ENCODE measurements at places on chromosomes 1 and 21. TPM values are rescaled to one million over a fixed set of nuclear protein-coding genes. Genes with fewer than 3 reads are reported as not detected.

- no peak for DNase-seq
These were observed 10.7 kb upstream of the LAMB3 start for GRCh38 chr1:209662879-209663327.

DNA sequence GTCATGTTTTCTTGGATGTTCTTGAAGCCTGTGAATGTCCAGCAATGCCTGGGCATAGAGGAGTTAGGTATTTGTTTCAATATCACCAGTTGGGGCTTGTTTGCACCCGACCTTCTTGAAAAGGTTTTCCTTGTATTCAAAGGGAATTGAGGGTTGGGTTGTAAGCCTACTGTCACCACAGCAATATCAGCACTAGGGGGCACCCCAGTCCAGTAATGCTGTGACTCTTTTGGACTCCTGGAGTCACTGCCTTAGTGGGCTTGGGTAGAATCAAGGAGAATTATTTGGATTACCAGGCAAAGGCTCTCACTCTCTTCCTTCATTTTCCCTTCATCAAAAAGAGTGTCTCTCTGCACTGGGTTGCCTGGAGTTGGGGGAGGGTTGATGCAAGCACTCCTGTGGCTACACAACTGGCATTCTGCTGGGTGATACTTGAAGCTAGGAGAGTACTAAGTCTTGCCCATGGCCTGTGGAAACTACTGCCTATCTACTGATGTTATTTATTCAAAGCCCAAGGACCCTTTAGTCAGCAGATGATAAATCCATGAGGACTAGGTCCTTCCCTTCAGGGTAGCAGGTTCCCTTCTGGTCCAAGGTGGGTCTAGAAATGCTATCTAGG is 34.5 kb downstream of the OR10R2 start:
- DNase-seq = peak; percentile 50

DNA sequence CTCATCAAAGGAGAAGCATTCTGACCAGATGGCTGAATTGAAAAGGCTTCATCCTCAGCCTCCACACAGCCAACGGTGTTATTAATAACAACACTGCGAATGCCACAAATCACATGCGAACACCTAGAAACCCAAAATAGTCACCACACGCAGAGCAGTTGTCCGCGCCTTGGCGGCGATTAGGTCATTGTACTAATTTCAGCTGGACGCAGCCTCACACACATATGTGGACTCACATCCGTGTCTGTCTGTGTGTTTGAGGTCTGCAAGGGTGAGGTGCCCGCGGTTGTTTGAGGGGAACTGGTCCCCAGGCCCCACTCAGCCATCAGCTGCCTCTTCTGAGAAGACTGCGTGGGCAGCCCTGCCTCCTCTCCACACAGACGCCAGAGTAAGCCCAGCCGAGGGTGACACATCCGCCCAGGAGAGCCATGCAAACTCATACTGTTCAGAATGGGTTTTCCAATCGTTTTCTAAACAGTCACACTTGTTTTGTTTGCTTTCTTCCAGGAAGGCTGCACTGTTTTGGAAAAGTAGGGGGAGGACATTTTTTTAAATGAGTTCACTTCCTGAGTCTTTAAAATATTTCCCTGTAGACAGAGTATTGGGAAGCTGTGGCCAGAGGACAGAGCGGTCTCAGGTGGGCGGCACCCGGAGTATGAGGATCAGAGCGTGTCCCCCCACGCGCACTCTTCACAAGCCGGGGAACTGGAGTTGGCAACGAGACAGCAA is 53.4 kb downstream of the TOMM20 start:
- peak; percentile 75 for DNase-seq

DNA sequence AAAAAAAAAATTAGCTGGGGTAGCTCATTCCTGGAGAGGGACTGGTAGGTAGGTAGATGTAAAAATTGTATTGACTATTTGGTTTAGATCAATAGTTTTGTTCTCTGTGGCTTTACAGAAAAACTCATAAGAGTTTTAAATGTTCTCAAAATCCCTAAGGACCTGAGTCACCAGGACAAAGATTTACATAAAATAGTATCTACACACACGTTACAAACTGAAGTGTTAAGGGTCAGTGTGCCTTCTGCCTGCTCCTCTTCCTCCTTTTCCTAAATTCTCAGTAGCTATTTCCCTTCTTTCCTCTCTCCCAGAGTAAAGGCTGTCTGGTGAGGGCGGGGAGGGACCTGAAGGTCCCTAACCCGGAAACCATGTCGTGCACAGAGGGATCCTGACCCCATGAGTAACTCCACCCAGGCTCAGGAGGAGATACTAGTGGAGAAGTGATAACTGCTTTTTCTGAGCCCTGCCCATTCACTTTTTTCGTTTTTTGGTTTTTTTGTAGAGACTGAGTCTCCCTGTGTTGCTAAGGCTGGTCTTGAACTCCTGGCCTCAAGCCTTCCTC is 8.1 kb downstream of the PLEKHM2 start:
- DNase-seq = no peak

DNA sequence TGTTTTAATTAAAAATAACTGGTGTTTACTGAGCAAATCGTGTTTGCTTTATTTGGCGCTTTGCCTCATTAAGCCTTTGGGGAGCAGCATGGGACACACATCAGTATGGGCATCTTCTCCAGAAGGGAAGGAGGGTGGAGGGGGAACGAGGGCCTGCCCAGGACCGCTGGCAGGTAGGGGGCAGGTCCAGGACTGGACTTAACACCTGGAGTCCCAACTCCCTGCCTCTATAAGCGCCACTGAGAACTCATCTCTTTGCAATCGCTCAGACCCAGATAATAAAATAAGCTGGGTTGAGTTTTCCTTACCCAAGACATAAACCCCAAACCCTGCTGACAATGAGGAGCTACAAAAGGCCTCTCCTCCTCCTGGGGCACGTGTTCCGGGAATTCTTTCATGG is 15.1 kb downstream of the ABCG1 start:
- DNase-seq = no peak

NT5C1A gene
- total RNA-seq = not detected

SH2D2A gene
- 192 TPM for total RNA-seq

DNA sequence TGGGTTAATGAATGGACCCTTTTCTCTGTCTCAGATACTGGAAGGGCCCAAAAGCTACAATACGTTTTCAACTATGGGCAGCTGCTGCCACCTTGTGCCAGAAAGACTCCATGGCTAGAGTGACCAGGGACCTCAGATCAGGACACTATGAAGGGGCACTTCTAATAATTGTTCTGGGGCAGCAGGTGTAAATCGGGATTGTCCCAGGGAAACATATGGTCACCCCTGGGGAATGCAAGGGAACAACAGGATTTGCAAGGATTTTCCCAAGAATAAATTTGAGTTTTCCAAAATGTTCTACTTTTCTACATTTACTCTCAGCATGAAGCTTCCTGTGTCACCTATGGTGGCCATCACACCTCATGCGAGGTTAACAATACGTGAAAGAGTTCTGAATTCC is 12.0 kb upstream of the FCAMR start:
- peak; percentile 70 for DNase-seq

CELA2A gene
- total RNA-seq = not detected

DNA sequence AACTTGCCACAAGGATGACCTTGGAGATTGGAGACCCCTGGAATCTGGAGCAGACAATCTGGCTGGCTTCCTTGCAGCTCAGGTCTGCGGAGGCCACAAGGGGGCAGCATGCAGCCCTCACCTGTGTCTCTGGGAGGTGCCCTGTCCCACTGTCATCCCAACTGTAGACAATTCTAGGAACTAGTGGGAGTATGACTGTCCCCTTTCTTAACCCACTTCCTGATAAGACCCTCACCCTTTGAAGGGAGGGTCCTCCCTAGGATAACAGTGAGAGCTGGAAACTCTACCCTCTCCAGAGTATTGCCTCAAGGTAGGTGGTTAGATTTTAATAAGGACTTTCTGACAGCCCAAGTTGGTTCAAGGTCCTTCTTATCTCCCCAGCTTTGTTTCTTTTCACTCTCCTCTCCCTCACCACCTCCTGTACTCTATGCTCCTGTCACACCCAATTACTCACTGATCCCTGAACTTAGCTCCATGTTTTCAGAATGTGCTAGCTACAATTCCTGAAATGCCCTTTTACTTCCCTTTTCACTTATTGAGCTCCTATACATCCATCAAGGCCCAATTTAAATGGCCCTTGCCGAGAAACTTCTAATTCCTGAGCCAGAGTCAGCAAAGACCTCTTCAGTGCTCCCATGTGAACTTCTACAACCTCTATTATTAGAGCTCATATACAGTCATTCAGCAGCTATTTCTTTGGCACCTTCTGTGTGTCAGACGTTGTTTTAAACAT is 9.2 kb upstream of the KCNQ4 start:
- DNase-seq = peak; percentile 63

GRCh38 chr1:73626326-73626725 is 571.6 kb downstream of the LRRIQ3 start:
- DNase-seq = no peak

GRCh38 chr1:2443277-2444137 is 31.1 kb upstream of the PEX10 start:
- DNase-seq = peak; percentile 33

DNA sequence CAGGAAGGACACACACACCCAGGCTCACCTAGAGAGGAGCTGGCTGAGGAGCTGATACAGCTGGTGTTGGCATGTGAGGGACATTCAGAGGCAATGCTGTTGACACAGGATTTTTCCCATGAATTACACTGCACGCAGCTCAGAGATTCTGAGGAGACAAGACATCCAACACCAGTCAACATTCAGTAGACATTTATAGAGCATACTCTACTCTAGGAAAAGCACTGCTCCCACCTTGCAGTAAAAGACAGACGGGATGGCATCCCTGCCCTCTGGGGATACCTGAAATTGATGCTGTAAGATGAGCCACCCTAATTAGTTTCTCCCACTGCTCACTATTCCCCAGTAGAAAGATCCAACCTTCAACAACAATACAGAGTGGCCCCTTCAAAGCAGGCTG is 5.1 kb downstream of the LYPD8 start:
- DNase-seq = no peak

ANXA9 gene
- total RNA-seq = not detected

GRCh38 chr1:169594391-169594790 is 8.1 kb upstream of the F5 start:
- no peak for DNase-seq

DNA sequence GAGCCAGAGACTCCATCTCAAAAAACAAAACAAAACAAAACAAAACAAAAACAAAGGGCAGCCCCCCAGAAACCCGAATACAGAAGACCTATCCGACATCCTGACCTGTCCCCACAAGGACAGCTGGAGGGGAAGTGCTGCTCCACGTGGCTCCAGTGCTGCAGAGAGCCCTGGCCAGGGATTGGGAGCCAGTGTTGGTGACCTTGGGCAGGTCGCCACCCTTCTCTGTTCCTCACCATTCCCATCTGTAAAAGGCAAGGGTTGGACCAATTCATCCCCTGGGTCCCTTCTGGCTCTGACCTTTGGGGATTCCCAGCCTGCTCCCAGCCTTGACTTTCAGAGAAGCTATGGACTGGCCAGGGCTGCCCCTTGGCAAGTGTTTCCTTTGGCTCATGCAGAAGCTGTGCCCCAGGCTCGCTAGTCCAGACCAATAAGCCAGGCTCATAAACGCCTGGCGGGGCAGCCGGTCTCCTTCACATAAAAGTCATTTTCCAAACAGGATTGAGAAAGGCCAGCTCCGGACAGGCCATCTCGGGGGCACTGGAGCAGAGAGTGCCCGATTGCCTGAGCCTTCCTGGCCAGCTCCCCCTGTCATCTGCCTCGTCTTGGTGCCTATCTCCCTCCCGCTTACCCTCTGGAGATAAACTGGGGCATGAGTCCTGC is 20.0 kb upstream of the PADI1 start:
- no peak for DNase-seq

SPRR2G gene
- total RNA-seq = not detected

GRCh38 chr1:103461161-103462105 is 64.1 kb upstream of the RNPC3 start:
- no peak for DNase-seq

- DNase-seq = no peak
These were observed 3.0 kb downstream of the USP1 start for GRCh38 chr1:62439652-62440371.

DNA sequence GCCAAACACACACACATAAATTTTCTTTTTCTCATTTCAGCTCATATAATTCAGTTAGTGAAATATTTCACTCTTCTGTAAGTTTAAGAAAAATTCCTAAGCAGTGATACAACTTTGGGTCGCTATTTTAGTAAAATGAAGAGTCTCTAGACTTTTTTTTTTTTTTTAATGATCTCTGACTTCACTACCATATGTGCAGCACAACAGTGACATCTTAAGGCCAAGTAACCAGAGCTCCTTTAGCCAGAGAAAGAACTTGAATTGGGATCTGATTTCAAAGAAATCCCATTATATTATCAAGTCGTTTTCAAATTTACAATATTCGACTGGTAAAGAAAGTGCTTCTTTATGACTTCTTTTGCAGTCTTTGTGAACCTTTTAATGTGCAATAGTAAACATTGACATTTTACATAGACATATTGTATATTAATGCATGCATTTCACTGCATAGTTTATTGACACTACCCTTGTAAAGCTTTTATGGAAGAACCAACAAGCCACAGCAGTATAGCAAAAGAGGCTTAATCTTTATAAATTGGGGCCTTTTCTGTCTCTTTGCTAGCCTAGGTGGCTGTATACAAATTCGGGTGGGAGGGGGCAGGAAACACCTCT is 62.2 kb downstream of the LRRC40 start:
- no peak for DNase-seq

GRCh38 chr1:153612755-153613331 is at the start of gene S100A16:
S100A16 (minus strand) TSS chr1:153613137; CDS start chr1:153608151, 4,986 bp downstream.
- DNase-seq = no peak

MROH9 gene
- not detected for total RNA-seq

DNA sequence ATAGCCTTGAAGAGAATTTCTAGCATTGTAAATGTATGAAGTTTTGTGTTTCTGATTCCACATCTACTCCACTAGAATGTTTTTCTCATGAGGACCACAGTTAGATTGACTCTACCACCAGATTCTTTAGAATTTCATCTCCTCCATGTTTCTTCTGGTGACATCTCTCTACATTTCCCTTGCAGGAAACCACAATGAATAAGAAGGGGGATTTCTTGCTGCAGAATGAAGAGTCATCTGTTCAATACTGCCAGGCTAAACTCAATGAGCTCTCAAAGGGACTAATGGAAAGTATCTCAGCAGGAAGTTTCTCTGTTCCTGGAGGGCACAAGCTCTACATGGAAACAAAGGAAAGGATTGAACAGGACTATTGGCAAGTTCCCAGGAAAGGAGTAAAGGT is 18.6 kb downstream of the GBP6 start:
- no peak for DNase-seq

- DNase-seq = no peak
These were observed 292.7 kb downstream of the TPR start for GRCh38 chr1:186082235-186082937.

PPFIA4 gene
- total RNA-seq = 29.3 TPM

- peak; percentile 84 for DNase-seq
These were observed 14.4 kb downstream of the CD58 start for GRCh38 chr1:116556289-116557006.

NHLH1 gene
- 0.40 TPM for total RNA-seq

- no peak for DNase-seq
These were observed 674.5 kb upstream of the CXADR start for GRCh38 chr21:16838331-16838730.

DNA sequence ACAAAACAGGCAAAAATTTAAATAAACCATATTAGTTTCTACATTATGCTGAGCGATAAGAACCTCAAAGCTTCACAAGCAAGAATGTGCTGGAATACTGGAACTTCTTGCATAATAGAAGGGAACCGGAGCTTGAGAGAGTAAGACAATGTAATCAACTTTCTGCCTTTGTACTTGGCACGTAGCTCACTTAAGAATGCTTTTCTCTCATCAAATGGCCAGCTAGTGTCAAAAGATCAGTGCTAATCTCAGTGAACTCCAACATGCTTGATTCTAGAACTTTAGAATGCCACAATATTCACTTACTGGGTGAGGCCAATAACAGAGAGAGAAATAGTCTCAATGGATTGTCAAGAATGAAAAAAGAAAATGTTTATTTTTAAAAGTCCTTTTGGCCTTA is 486.1 kb upstream of the LRRC7 start:
- DNase-seq = no peak
